ENCODE measurements at places on chromosomes 4 and X. TPM values are rescaled to one million over a fixed set of nuclear protein-coding genes. Genes with fewer than 3 reads are reported as not detected.
A peak's percentile ranks its signal among the peaks of the same experiment; 100 is the strongest.

- no peak for DNase-seq
Observed at GRCh38 chr4:32462944-32463343, 1742.8 kb downstream of the PCDH7 start.

- DNase-seq: no peak
Observed at GRCh38 chrX:152893980-152894610, 3.8 kb upstream of the ZNF185 start.

DNA sequence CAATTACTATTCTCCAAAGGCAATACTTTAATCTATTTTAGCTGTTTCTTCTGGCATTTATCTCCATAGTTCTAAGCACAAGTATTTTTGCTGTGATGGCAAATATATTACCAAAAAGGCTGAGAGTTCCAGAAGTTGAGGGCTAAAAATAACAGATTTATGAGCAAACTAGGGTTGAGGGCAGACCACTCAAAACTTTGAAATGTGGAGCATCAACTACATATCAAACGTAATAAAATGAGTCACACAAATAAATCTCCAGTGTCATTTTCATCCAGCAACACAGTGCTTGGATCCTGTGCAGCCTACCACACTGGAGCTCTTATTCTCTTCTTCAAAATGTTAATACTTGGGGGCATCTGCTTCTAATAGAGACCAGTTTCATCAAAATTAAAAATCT is 163.9 kb downstream of the HS3ST1 start:
- no peak for DNase-seq

DNA sequence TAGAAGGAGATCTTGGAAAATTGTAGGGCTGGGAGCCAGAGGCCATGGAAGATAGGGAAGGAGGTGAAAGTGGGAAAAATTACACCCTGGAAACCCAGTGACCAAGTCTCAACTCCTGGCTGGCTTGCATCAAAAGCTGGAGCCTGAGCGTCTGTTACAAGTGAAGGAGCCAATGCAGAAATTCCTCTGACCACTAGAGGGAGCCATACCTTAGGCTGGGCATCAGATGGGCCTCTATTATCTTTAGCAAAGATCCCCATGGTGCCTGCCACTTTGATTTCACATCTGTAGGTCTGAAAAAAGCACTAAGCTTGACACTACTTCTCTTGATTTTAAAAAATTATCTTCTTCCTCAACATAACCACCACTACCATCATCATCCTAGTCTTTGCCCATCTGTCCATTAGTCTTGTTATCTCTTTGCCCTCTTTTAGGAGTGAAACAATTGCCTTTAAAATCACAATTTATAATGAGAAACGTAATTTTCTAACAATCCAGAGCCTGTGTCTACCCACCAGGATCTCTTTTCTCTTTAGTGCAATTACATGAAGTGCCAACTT is 62.9 kb downstream of the ANAPC4 start:
- DNase-seq: peak; percentile 70

GRCh38 chrX:19576742-19577141 is 61.4 kb upstream of the MAP3K15 start:
- DNase-seq: no peak

Gene DMP1
- not detected for total RNA-seq

DNA sequence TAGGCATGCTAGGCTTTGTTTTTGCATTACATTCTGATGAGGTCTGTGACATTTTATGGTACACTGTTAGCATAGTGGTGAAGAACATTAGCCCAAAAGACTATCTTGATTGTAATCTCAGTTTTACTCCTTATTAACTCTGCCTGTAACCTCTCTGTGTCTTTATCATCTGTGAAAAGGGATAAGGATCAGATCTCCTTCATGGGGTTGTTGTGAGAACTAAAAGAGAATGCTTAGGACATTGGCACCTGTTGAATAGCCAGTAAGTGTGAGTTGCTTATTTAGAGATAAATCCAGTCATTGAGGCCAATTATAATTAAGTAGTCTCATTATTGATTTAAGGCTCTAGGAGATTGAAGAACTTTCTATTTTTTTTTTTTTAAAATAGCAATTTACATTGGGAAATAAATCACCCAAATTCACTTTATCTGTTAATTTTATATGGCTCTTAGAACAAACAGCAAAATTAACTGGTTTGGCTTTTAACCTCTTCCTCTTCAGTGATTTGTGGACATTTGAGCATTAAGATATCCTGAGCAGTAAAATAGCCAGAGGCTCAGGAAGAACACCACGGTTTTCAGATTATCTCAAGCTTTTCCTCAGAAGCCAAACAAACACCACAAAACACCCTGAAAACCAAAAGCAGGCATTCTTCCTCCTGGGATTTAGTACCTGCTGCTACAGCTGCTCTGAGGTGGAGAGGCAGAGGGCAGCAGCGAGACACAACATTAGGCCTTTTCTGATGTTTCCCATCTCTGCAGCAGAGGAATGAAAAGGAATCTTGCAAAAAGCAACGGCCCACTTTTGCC is 192.9 kb downstream of the ARHGAP10 start:
- peak; percentile 34 for DNase-seq

Measured in myocyte (in vitro differentiated cells).